Smooth muscle cell of the pulmonary artery (primary cell): ENCODE measurements at places on chromosomes 12 and 14. TPM values are rescaled to one million over a fixed set of nuclear protein-coding genes. Genes with fewer than 3 reads are reported as not detected.

The RTL1 gene
- total RNA-seq = not detected in 2 replicates

The ZDHHC22 gene
- total RNA-seq = not detected in 2 replicates

The CFAP251 gene
- 6.7 and 7.9 TPM in 2 replicates for total RNA-seq

The SYNDIG1L gene
- total RNA-seq = under 0.01 TPM in 1 of 2 replicates, not detected in the other

The LMO3 gene
- 0.17 and 0.39 TPM in 2 replicates for total RNA-seq
